AG04449 (cell line): ENCODE measurements at places on chromosomes 5 and 9.

GRCh38 chr9:96040591-96041461 lies 165.3 kb downstream of the ERCC6L2 start:
- no peak for DNase-seq

GRCh38 chr9:112764837-112765236 lies 14.3 kb downstream of the SNX30 start:
- DNase-seq: no peak

DNA sequence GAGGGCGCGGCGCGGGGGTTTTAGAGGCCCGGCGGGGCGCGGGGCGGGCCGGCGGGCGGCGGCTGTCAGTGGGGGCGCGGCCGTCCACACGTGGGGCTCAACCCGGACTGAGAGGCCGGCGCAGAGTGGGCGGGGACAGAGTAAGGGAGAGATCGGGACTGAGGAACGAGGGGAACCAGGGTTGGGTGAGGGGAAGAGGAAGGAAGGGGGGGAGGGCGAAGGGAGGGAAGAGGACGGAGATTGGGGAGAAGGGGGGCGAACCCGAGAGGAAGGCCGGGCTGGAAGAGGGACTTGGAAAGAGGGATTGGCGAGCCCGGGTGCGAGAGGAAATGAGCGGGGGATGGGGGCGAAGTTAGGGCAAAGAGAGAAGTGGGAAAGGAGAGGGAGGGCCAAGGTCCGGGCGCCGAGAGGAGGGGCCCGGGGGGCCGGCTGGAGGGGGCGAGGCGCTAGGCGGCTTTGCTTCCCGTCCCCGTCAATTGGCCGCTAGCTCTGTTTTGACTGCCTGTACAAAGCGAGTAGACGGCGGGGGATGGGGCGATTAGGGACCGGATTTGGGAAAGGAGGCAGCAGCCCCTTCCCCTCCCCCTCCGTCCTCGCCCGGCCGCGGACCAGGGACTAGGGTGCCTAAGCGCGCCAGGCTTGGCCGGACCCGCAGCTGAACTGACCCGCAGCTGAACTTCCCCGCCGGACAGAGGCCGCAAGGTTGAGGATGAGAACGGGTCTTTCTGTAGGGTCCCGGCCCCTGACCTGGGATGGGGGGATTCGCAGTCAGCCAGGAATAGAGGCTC lies 399 bp upstream of the FBN2 start:
- DNase-seq: peak; percentile 55

GRCh38 chr9:109914280-109915027 lies 134.5 kb downstream of the PALM2AKAP2 start:
- DNase-seq: peak; percentile 79

DNA sequence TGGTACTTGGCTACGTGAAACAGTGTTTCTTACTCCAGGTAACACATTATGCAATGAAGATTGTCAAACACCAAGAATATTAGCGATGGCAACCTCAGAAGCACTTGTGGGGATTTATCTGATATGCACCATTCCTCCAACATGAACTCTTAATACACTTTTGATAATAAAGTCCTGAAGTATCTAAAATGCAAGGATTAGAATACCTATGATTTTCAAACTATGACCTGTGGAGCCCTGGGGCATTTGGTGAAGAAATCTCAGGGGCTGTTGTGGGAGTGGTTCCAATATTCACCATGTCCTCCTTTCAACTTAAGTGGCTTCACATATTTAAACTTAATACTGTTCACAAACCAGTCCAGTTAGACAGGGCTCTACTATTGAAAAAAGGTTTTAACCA lies 214.6 kb upstream of the POU5F2 start:
- no peak for DNase-seq

GRCh38 chr9:79023134-79023580 lies 548.6 kb upstream of the TLE4 start:
- peak; percentile 92 for DNase-seq

DNA sequence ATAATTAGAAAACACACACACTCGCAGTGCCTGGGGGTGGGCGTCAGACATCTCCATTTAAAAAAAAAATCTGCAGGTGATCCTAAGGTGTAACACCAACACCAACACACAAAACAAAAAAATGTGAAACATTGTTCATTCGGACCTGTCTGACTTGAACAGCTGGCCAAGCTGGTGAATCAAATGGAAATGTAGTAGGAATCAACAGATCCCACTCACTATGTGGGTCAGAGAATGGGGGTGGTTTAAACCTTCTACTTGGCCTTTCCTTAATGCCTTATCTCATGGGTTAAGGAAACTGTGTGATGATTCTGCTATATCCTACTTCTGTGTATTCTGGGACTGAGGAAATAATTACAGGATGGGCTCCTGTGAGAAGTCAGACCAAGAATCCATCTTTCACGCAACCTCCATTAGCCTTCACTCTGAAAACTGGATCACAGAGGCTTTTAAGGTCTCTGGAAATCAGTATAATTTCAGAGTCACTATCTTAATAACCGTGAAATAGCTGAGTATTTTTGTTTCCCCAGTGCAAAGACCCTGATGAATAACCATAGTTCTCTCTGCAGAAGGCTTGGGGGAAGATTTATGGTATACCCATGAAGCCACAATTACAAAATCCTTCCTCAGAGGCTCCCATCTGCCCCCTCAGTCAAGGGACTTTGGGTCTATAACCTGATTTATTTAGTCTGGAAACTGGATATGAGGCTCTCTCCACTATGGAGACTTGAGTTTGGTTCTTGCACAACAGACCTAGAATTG lies 17.2 kb upstream of the MCCC2 start:
- no peak for DNase-seq

GRCh38 chr9:72753266-72753893 lies 199.5 kb downstream of the ALDH1A1 start:
- DNase-seq: no peak

DNA sequence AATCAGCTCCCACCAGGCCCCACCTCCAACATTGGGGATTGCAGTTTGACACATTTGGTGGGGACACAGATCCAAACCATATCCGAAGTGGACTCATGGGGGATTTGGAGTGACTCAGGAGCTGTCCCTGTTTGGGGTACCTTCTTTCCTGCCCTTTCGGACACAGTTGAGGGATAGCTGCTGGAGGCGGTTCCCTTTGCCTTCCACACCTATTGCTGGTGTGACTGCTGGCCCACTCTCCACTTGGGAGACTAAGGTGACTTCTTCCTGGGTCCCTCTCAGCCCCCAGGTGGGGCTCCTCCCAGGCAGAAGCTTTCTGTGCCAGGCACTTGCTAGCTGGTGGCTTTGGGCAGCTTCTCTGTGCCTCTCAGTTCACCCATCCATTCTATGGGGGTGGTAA lies 26.6 kb downstream of the LAMC3 start:
- no peak for DNase-seq

- no peak for DNase-seq
Observed at GRCh38 chr5:142059304-142059940, 46.6 kb upstream of the GNPDA1 start.

- peak; percentile 59 for DNase-seq
Observed at GRCh38 chr9:92151691-92152393, 36.6 kb upstream of the SPTLC1 start.

GRCh38 chr9:33164138-33164809 lies 2.9 kb downstream of the B4GALT1 start:
- DNase-seq: no peak

DNA sequence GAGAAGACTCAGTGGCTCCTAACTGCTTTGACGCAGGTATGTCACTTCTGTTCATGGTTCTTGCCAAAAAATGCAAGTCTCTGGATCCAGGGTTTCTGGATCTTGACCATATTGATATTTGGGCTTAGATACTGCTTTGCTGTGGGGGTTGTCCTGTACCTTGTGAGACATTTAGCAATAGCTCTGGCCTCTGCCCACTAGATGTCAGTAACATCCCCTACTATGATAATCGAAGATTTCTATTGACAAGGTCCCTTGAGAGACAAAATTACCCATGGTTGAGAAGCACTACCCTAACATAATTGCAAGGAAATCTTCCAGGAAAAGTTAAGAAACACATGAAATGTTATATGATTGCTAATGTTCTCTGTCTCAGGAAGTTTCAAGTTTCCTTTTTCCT lies 285.4 kb downstream of the TMEM232 start:
- DNase-seq: peak; percentile 21

DNA sequence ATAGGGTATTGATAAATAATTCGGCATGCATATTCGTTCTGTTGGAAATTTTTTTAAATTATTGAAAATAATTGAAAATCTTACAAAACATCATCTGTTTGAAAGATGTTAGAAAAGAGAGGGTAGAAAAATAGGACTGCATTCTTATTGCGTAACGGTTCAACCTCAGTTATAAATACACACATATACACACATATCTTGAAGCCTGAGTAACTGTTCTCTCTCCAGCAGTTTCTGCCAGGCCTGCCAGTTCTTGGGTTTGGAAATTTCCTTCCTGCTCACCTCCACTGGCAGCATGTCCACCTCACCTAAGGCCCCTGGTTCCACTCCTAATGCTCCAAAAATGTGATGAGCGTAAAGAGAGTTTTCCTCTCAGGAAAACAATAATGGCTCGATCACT lies 9.1 kb downstream of the SPATA31E1 start:
- no peak for DNase-seq

GRCh38 chr9:97969014-97969413 lies 14.1 kb upstream of the ANP32B start:
- no peak for DNase-seq

GRCh38 chr9:133792721-133793470 lies 54.7 kb upstream of the SARDH start:
- DNase-seq: peak; percentile 5

- DNase-seq: no peak
Observed at GRCh38 chr5:53783624-53784228, 223.3 kb downstream of the NDUFS4 start.

DNA sequence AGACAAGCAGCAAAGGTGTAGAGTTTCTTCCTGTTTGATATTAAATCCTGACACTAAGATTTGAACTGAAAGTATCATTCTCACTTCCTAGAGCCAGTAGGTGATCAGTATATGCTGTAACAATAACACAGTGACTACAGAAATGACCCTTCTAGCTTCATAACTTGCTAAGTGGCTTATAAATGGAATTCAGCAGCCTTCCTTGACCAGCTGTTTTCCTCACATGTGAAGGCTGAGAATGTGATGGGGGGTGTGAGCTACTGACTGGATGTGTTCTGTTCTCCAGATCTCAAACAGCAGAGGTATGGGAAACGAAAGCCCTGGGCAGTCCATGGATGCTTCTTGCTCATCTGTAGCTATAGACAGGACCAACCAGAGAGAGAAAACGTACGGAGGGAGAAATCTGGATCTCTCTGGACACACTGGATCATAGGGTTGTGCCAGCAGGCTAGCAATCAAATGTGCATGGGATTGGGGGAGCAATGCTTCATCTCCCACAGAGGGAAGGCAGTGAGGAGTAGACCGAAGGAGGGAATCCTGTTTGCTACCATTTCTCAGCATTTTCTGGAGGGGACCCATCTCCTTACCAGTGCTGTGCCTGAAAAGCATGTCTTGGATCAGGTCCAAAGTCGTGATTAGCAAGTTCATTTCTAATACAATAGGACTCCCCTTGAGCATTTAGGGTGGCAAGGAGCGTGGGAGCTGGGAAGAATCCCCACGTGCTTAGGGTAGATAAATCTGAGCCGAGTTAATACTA lies 39.4 kb downstream of the TNFAIP8 start:
- no peak for DNase-seq

DNA sequence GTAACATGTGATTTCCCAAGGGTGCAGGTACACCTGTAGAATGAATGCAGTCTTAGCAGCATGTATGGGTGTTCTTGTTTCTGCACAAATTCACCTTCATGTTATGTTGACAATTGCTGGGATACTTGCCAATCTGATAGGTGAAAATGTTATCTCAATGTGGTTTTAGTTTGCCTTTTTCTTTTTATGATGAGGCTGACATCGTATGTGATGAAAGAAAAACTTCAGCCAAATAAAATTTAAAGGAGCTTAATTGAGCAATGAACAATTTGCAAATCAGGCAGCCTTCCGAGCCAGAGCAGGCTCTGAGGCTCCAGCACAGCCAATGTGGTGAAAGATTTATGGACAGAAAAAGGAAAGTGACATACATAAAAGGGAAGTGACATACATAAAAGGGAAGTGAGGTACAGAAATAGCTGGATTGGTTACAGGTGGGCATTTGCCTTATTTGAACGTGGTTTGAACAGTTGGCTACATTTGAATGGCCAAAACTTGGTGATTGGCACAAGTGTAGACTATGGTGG lies 10.5 kb downstream of the TAL2 start:
- no peak for DNase-seq

DNA sequence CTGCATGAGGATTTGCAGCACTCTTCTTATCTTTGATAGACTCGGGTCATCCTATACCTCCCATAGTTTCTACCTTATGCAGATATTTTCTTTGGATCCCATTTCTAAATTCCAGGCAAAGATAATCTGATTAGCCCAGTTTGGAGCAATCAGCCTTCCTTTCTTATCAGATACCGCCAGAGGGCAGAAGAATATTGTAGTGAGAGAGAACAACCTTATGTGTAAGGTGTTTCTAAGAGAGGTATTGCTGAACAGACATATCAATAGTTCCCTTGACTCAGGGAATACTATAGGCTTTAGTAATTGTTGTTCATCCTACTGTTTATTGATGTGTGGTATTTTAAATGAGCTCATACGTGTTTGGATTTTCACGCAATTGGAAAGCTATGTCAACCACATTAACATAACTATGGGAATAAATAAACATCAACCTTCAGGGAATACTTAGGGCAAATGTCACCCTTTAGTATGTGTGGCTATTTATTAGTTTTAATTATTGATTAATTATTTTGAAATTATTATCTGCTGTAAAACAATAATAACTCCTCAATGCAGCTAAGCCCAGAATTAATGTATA lies 1435.2 kb upstream of the CDH9 start:
- no peak for DNase-seq

DNA sequence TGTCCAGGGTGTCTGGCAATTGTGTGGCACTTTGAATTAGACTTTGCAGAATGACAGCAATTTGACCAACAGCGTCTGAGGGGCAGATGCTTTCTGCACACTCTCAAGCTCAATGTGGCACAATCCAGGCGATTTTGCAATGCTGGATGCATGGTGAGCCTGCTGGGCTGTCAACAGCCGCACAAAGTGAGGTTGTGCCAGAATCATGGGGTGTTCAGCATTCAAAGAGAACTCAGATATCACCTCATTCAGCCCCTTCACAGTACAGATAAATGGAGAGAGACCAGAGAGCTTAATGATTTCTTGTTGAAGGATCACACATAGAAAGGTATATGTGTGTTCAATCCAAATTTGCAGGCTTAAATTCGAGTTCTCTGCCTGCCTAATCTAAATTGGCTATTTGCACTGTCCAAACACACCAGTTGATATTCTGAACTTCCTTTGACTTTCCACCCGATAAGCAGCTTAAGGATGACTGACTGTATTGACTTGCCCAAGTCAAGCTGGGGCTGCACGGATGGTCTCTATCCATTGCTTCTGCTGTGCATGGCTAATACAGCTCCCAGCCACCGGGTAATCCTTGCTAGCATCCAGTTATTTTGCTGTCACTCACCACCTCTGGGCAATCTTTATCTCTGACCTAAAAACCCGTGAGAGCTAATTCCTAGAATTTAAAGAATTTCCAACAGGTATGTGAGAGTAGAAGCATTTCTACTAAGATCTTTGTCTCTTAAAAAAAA lies 157.9 kb upstream of the TAS2R1 start:
- no peak for DNase-seq

DNA sequence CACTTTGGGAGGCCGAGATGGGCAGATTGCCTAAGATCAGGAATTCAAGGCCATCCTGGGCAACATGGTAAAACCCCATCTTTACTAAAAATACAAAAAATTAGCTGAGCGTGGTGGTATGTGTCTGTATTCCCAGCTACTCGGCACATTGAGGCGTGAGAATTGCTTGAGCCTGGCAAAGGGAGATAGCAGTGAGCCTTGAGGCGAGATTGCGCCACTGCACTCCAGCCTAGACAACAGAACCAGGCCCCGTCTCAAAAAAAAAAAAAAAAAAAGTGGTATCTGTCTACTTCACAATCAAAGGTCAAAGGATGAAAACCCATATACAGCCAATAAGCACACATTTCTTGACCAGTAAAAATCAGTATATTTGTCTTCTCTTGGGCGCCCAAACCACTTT lies 728.5 kb upstream of the ADAMTS16 start:
- DNase-seq: no peak
